ENCODE measurements at places on chromosomes 6 and 20.
A peak's percentile ranks its signal among the peaks of the same experiment; 100 is the strongest.

GRCh38 chr20:8996817-8997512 lies 71.9 kb upstream of the PLCB4 start:
- DNase-seq = no peak

GRCh38 chr6:3535033-3535775 lies 78.4 kb upstream of the SLC22A23 start:
- no peak for DNase-seq

DNA sequence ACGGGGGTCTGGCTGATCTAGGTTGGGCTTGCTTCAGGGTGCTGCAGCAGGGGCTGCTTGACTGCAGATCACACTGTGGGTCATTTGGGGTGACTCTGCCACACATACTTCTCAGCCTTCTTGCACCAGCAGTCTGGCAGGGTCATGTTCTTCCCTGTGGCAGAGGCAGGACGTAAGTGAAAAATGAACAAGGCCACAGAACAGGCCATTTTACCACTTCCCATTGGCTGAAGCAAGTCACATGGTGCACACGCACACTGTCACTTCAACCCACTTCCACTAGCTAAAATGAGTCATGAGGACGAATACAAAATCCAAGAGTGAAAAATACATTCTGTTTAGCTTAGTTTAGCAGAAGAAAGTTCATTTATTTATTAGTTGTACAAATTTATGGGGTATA lies 168.6 kb upstream of the GGTLC1 start:
- DNase-seq = no peak

- peak; percentile 19 for DNase-seq
These were observed 60.5 kb upstream of the PRND start for GRCh38 chr20:4661191-4661590.

GRCh38 chr20:420721-421574 lies 12.8 kb downstream of the RBCK1 start:
- no peak for DNase-seq

DNA sequence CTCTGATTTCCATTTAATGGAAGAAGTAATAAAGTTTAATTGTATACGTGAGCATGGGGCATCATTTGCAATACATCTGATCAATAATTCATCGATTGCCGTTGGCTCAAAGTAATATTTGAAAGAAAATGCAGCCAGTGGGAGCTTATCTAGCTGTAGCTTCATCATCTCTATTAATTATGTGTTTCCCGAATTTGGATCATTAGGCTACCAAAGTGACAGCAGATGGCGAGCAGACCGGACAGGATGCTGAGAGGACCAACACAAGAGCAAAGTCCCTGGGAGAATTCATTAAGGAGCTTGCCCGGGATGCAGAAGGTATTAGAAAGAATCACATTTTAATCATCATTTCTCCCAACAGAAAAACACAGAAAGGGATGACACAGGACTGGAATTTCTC lies 327.1 kb downstream of the ARHGAP18 start:
- DNase-seq = no peak

GRCh38 chr20:50133041-50133440 lies 20.1 kb upstream of the UBE2V1 start:
- DNase-seq = no peak

- peak; percentile 30 for DNase-seq
These were observed 1.3 kb downstream of the EPPIN start for GRCh38 chr20:45545754-45546453.

DNA sequence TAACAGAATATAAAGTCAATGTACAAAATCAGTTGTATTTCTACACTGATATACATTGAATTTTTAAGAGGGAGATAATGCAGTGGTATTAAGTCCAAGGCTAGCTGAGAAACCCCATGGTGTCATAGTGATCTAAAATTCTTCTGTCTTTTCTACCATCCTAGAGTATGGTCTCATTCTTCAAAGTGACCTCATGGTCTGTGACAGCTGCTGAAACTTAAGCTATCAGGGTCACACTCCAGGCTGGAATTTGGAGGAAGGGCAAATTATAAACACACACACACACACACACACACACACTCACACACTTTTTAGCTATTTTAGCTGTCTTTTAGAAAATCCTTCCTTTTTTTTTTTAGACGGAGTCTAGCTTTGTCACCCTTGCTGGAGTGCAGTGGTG lies 47.3 kb upstream of the DYNLRB1 start:
- no peak for DNase-seq

DNA sequence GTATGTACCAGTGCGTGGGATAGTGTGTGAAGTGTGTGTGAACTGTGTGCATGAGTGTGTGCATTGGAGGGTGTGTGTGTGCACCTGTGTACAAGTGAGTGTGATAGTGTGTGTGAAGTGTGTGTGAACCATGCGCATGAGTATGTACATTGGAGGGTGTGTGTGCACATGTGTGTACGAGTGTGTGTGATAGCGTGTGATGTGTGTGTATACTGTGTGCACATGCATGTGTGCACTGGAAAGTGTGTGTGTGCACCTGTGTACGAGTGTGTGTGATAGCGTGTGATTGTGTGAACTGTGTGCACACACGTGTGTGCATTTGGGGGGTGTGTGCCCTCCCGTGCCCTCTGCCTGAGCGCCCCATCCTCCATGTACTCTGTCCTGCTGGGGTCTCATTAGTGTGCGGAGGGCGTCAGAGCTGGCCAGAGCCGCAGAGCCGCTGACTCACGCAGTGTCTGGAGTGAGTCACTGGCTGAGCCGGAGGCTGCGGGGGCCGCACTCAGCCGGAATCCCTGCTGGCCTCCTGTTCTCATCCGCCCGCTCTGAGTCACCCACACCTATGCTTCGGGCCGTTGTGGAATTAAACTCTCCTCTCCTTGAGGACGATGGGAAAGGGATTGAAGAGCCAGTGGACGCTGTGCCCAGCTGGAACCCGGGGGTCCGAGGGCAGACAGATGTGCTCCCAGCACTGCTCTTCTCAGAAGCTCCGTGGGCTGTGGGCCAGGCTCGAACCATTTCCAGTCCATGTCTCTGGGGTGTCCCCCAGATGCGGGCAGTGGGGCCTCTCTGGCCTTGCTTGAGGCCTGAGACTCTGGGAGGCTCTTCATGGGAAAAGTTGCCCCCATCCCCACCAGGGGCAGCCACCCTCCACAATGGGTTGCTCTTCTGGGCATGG lies 27.3 kb upstream of the STX16 start:
- no peak for DNase-seq

- DNase-seq = no peak
These were observed 8.9 kb downstream of the KCNK15 start for GRCh38 chr20:44754554-44754953.

DNA sequence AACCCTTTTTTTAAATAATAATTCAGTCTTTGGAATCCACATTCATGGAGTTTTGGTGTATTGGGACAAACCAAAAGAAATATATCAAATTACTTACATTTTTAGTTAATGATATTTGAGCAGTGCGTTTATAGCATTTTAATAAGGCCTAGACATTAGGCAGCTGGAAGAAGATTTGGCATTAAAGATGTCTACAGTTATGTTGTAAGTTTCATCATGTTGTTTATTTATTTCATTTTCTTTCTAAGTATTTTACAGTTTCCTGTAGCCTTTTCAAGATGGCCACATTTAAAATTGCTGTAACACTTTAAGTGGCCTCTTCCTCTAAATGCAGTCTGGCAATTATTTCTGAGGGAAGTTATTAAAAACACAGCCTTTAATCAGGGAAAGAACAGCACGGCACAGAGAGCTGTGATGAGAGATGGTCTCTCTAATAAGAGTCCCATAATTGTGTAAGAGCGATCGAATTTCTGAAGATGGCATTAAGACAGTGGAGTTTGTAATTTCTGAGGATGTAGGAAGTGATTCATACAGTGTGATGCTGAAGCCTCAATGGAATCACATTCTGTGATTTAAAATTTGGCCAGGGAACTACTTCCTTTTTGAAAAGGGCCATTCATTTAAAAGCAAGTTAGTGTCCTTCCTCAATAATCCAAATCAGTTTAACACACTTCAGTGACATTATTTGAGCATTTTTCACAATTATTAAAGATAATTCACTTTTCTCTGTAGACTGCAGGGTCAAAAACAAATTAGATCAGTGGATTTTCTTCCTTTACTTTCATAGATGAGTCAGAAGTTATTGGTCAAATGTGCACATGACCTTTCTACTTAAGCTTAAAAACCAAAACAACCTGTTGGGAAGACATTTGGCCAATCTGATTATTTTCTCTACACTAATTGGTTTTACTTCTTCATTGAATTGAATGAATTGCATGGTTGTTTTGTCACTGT lies 52.4 kb upstream of the EDN3 start:
- DNase-seq = no peak

DNA sequence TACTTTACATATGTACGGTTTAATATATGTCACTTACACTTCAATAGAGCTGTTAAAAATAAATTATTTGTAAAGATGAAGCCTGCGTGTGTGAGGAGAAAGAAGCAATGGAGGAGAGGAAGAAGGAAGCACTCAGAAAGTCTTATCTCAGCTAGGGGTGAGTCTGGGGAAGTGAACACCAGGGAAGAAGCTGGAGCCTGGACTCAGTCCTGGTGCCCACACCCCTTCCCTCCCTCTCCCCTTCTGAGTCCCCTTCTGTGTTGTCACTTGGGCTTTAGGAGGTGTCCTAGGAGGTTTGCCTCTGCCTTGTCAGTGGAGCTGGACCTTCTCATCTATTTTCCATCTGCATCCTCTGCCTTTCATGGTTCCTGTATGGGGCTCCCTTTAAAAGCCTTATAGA lies 1.9 kb downstream of the SIRPB2 start:
- DNase-seq = no peak

DNA sequence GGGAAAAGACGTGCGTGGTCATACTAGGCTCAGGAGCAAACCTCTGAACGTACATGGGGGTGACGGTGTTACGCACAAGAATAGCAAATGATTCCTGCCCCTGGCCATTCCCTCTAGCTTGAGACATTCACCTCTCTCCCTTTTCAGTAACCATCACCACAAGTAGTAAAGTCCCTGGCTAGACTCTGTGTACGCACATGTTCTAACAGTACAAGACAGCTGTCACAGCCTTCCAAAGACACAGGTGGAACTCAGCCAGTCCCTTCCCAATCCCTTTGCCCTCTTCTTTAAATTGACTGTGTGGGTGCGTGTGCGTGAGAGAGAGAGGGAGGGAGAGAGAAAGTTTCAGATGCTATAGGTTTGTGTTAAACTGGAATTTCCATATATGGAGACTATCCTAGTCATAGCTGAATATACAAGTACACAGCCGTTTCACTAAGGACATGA lies 67.3 kb downstream of the LY86 start:
- no peak for DNase-seq

- no peak for DNase-seq
These were observed 94.8 kb upstream of the AFDN start for GRCh38 chr6:167731731-167732422.

DNA sequence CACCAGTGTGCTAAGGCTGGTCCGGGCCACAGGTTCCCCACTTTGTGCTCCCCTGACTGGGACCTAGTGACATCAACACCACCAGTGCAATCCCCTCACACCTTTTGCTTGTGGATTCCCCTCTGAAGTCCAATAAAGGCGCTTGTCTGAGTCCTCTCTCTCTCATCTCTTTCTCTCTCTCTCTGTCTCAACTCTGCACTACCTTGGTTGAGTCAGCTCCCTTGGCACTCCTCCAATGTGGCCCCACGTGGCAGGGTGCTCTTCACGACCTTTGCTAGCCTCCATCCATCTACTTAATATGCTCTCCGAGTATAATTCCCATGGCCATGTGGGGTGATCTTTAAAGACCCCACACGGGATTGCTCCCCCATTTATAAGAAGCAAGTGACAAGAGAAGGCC lies 385.0 kb downstream of the CD83 start:
- DNase-seq = no peak
